ENCODE measurements at places on chromosomes 7 and 10.

- DNase-seq = peak; percentile 28
These were observed 86.1 kb upstream of the DNAJB6 start for GRCh38 chr7:157250605-157251228.

GRCh38 chr7:51227861-51228260, 88.7 kb downstream of the COBL start:
- no peak for DNase-seq

GRCh38 chr10:85548034-85548433, 818.6 kb downstream of the GRID1 start:
- DNase-seq = no peak

DNA sequence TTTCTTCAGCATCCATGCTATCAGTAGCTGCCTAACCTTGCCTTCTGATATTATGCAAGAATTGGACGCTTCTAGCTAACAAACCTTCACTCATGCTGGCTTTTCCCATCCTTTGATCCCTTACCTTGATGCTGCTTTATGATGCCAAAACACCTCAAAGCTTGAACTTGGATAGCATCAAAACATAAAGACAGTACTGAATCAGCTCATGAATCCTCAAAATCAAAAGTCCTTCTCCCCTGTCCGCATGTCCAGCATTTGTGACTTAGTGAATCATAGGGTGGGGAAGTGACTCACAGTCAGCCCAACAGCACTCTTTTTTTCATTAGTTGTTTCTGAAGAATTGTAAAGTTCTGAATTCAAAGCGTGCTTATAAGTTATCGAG, 89.5 kb upstream of the PIK3CG start:
- no peak for DNase-seq

DNA sequence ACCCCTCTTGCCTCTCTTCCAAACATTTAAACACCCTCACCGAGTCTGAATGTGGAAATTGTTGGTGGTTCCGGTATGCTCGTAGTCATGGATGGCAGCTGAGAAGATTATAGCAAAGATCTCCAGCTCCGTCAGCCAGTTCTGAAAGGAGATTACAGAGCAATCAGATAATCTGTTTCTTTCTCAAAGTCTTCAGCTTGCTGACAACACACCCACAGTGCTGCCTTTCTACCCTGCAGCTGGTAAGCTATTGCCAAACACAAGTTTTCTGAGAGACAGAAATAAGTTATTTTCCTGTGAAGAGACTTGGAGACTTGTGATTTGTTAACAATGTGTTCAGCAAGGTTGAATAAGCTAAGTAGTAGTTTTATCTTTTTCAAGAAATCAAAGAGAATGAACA, 163.6 kb downstream of the PPP1R17 start:
- DNase-seq = no peak

DNA sequence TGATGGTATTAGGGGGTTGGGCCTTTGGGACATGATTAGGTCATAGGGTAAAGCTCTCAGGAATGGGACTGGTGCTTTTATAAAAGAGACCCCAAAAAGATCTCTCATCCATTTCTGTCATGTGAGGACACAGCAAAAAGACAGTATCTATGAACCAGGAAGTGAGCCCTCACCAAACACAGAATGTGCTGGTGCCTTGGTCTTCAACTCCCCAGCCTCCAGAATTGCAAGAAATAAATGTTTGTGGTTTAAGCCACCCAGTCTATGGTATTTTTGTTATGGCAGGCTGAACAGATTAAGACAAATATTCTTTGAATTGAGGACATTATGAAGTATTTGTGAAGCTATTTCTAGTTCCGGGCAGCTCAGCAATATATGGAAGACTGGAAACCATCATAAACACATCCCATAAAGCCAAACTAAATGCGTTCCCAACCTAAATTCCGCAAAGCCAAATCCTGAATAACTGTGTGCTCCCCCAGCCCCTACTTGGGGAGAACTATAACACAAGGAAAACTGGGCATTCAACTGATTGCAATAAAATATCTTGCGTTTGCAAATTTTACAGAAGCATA, 153.7 kb downstream of the GALNT17 start:
- DNase-seq = no peak

DNA sequence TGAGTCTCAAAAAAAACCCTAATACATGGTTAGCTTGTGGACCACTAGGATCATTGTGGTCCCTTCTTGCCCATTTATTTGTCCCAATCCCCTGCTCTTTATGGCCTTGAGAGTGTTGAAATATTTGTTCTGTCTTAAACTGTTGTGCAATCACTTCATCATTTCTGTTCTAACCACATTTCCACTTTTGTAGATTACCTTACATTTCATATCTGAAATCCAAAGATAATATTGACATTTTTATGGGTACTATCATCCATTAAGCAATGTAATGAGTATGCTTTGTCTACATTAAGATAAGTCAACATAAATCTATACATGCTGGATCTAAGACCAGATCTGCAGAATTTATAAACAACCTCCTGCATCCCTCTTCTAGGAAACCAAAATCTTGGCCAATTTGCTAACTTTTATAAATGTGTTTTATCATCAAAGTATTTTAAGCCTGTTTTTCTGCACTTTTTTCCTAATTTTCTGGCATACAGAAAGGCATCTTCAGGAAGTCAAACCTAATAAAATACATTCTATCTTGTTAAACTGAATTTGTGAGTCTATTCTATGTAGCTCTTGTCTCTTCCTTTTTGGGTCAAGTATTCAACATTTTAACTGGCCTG, 359.4 kb upstream of the CELF2 start:
- no peak for DNase-seq

DNA sequence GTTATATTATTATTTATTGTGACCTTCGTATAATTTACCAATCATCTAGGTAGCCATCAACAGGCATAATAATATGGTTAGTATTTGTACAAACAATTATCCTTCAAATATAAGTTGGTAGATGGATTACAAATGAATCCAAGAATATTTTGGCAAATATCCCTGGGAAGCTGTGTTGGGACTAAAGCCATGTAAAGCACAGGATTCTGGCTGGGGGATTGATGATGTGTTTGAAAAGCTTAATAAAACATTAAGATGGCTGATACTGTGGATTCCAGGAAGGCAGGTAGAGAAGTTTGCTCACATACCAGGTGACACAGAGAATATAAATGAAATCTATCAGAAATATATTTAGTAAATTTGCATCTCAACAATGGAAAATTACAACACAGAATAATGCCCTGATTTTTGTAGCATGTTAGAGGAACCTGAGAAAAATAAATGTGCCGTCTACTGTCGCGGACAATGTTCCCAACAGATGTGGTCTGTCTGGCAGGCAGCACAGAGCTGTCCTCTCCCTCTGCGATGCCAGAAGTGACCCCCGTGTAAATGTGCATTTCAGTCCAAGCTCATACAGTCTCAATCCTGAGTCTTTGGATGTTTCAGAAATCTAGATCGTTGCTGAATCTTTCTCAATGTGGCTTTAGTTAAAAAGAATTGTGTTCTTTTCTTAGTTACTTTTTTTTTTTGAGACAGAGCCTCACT, 125.0 kb downstream of the TEX36 start:
- no peak for DNase-seq

- DNase-seq = no peak
These were observed 28.8 kb downstream of the PAX2 start for GRCh38 chr10:100774223-100774622.

- DNase-seq = no peak
These were observed 32.4 kb upstream of the INPP5F start for GRCh38 chr10:119693262-119693957.

DNA sequence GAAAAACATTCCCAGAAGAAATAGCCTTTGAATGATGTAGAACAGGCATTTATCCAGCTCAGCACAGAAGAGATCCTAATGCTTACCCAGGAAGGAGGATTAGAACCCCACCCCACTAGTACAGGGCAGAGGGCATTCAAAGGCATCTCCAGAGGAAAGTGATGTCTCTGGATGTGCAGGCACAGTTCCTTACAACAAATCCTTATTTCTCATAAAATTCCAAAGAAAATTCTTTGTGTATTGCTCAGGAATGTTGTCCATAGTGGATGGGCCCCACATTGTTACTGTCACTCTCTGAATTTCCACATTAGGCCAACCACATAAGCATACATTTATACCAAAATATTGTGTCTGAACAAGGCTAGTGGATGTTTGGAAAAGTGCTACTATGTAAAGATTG, 243.0 kb downstream of the ADRA2A start:
- DNase-seq = no peak

GRCh38 chr10:107442035-107442505, 277.6 kb upstream of the SORCS1 start:
- DNase-seq = no peak

DNA sequence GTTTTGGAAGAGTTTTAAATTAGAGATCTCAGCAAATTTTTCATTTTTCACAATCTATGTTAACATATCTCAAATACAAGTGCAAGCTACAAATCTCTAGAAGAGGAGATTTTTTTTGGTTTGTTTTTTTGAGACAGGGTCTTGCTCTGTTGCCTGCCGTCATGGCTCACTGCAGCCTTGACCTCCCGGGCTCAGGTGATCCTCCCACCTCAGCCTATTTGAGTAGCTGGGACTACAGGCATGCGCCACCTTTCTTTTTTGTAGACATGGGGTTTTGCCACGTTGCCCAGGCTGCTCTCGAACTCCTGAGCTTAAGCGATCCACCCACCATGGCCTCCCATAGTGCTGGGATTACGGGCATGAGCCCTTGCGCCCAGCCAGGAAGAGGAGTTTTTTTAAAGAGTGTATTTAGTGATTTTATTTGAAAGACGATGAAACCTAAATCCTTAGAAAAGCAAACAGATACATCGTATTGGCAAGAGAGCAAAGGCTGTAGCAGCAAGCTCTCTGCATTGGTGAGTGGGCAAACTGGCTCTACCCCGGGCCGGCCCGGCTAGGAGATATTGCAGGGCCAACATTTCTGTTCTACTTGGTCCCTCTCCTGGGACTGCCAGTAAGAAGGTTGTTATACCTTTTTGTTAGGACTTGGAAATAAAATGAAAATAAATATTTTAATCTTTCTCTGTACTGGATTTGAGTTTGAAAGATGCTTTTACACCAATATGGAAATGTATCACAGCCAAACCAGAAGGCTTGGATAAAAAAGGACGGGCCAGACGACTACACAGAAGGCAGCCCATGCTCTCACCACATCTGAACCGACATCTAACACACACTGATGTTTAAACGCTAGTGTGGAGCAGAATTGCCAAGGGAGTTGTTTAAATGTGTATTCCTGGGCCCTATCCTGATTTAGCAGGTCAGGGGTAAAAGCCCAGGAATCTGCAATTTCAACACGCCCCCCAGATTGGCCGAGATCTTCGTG, 49.6 kb upstream of the RHEB start:
- no peak for DNase-seq

GRCh38 chr10:103967448-103968071, 620 bp downstream of the SLK start:
- no peak for DNase-seq
